ENCODE measurements at places on chromosomes 11 and 22.

DNA sequence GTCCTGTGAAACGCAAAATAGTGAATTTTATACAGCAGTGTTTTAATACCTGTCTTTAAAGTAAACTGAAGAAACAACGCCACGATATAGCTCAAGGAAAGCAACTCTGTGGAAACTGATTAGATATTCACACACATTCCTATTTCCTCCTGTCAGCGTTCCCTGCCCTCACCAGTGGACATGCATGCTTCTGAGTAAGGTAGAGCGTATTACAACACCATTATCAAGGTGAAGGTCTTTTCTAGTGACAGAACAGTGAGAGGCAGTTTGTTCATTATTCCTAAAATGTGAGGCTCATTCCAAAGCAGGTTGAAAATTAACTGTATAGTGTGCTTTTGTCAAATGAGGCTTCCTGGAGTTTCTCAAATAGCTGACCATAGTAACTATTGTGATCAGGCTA lies 153.1 kb downstream of the DDX10 start:
- DNase-seq, result no peak

DNA sequence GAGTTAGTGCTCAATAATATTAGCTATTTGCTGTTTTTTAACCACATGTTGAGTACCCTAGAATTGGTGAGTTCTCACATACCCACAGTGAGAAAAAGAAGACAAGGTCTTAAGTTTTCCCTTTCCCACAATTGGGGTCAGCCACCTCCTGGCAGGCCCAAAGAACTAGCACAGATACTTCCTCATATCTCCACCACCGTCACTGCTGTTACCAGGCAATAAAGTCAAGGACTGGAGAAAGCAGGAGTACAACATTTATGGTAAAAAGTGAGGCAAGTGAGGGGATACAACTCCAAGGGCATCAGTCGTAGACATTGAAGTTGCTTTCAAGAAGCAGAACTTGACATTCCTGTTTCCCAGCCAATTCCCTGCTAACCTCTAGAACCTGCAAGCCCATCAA lies 19.6 kb downstream of the ELP4 start:
- DNase-seq, result no peak

GRCh38 chr11:126311401-126312291 lies 7.8 kb downstream of the DCPS start:
- no peak for DNase-seq

DNA sequence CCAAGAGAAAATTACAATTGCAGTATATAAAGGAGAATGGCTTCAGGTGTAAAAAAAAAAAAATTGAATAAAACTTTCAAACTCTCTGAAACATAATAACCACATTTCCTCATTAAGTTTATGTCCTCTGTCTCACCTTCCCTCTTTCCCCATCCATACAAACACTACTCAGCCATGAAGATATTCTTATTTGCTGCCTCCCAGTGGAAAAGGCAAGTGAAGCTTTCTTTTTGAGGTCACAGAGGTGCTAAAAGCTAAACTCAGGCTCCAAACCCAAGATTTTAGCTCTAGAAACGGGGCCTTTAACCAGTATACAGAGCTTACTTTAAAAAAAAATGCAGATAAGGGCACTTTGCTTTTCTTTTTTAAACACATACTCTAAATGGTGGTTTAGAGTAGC lies 1568.5 kb downstream of the FAM181B start:
- DNase-seq, result no peak

DNA sequence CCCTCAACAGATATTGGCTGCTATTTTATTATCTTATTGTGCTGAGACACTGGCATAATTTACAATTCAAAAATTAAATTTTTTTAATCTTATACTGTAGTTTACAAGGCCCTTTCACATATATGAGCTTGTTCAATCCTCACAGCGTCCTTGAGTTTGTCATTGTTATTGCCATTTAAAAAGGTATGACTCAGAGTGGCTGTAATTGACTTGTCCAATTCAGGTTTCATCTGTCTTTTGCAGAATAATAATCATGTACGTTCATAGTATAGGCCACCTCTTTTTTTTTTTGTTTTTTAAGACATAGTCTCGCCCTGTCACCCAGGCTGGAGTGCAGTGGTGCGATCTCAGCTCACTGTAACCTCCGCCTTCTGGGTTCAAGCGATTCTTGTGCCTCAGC lies 11.5 kb downstream of the PTPRJ start:
- no peak for DNase-seq

- no peak for DNase-seq
Measured at GRCh38 chr22:30906946-30907345, 61.6 kb downstream of the MORC2 start.

GRCh38 chr11:44764583-44764982 lies 37.8 kb downstream of the TSPAN18 start:
- DNase-seq, result no peak

GRCh38 chr22:39244496-39245129 lies at the start of gene PDGFB:
PDGFB (minus strand) TSS chr22:39244982; CDS start chr22:39243963, 1,019 bp downstream.
- DNase-seq, result no peak

- DNase-seq, result no peak
Measured at GRCh38 chr11:94400839-94401772, at the start of gene GPR83. GPR83 (minus strand) TSS chr11:94401419; CDS start chr11:94401247, 172 bp downstream.

DNA sequence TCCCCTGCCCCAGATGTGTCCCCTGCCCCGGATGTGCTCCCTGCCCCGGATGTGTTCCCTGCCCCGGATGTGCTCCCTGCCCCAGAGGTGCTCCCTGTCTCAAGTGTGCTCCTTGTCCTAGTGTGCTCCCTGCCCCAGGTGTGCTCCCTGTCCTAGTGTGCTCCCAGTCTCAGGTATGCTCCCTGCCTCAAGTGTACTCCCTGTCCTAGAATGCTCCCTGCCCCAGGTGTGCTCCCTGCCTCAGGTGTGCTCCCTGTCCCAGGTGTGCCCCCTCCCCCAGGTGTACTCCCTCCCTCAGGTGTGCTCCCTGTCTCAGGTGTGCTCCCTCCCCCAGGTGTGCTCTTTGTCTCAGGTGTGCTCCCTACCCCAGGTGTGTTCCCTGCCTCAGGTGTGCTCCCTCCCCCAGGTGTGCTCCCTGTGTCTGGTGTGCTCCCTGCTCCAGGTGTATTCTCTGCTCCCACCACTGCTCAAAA lies 48.7 kb upstream of the RASD2 start:
- DNase-seq, result no peak

- no peak for DNase-seq
Measured at GRCh38 chr11:14373941-14374646, 15.1 kb upstream of the RRAS2 start.

- DNase-seq, result no peak
Measured at GRCh38 chr11:67345920-67346819, 7.2 kb downstream of the POLD4 start.
